ENCODE measurements at places on chromosomes 6 and 20.

GRCh38 chr20:24572140-24572539 is 102.7 kb downstream of the SYNDIG1 start:
- DNase-seq, result no peak

GRCh38 chr6:124753562-124754105 is 208.6 kb upstream of the RNF217 start:
- no peak for DNase-seq

- no peak for DNase-seq
Observed at GRCh38 chr6:13147376-13147775, 181.0 kb downstream of the TBC1D7 start.

DNA sequence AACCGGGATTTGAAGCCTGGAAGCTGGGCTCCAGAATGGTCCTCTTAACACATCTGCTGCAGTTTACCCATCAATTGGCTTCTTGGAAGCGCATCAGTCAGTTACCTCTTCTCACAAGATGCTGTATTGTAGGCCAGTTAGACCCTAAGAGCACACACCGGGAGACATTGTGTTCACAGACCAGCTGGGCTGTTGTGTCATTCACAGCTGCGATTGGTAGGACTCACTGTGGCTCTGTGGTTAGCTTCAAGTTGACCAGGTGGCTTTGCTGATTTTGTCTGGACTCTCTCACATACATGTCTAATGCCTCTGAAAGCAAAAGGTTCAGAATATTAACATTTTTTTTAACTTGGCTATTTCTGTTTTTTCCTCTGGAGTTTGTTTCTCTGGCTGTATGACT is 64.8 kb downstream of the SNX9 start:
- no peak for DNase-seq

DNA sequence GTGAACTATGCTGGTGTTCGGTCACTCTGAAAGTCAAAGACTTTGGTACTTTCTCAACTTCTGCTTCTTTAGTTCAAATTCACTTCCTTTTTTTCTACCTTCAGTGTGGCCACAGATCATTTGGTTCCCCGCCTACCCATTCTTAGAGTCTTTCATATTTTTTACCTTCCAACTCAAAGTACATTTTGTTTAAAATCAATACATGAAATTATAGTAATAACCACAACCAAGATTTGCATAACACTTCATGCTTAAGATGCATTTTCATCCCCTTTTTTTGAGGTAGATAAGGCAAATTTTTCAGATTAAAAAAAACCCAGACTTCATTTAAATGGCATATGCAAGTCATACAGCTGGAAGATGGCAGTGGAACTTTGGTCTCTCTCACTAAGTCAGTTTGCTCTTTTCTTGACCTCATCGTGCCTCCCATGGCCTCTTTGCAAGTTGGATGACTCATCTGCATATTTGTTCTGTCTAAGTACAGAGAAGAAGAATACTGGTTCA is 11.9 kb upstream of the CNR1 start:
- no peak for DNase-seq

DNA sequence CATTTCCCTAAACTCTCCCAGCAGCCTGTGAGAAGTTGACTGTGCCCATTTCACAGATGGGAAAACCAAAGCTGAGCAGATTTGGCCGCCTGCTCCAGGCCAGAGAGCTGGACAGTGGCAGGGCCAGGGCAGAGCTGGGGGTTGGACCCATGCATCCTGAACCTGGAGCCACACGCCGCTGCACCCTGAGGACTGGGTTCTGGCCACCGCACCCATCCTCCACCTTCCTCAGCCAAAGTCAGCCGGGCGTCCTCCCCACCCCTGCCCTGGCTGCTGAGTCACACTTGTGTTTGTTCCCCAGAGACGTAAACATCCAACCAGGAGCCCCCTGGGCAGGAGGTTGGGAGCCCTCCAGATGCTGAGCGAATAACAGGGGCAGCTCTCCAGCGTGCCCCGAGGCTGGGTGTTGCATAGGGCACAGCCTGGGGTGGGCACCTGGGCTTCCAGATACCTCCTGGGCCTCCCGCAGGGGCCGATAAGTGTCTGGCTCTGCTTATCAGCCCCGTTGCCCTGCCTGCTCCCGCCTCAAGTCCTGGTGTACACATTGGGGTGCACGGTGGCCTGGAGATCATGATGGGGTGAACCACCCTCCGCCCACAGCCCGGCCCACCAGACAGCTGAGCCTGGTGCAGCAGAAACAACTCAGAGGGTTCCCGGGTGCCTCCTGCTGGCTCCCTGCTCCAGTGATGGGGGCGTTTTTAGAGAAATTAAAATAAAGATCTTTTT is 23.8 kb downstream of the RBM38 start:
- DNase-seq, result no peak

DNA sequence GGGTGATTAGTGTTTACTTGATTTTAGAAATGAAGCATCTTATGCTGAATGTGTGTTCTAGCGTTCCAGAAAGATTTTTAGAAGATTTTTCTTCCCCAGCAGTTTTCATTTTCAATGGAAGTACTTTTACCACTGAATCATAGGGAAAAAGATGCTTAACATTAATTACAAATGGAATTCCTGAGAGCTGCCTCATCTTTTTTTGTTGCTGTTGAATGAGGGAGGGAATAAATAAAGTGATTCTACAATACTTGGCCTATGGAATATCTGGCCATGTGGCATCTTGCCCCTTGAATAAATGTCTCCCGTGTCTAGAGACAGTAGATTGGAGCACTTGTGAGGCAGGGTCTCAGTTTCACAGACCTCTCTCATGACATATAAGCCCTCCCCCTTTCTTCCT is 44.1 kb upstream of the SLC22A1 start:
- DNase-seq, result no peak

- no peak for DNase-seq
Observed at GRCh38 chr20:4263036-4263435, 247.7 kb upstream of the RNF24 start.

- no peak for DNase-seq
Observed at GRCh38 chr6:118735320-118735719, 83.9 kb upstream of the CEP85L start.

DNA sequence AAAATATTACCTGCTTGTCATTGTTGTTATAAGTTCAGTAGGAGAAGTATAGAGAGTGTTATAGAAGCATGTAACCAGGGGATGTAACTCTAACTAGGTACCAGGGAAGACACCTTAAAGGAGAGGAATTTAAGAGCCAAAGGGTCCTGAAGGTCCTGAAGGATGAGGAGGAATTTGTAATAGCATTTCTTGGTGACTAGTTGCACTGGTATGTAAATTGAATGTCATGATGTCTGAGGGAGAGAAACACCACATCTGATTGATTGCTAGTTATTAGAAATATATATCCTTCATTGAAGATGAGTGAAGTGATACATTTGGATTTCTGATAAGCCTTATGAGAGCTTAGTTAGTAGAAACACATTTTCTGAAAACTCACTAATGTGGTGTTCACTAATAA is 643.8 kb downstream of the RFPL4B start:
- no peak for DNase-seq

- no peak for DNase-seq
Observed at GRCh38 chr20:35091816-35092523, 637 bp downstream of the TRPC4AP start.

GRCh38 chr6:88616380-88616779 is 347.0 kb downstream of the RNGTT start:
- DNase-seq, result no peak

DNA sequence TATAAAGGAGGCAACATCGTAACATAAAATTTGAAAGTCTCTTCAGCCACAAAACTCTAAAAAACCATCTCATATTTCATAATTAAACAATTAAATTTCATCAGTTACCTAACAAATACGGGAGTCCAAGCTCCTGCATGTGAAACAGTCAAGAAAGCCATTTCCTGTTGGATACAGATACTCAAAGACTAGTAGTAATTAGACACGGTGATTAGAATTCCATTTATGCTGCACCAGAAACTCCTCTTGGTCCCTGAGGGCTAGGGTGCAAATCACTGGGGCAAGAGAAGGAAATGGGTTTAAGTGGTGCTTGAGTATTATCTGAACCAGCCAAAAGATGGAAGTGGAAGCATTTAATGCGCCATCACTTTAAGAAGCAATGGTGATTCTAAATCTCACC is 27.4 kb downstream of the TRAM2 start:
- DNase-seq, result no peak

DNA sequence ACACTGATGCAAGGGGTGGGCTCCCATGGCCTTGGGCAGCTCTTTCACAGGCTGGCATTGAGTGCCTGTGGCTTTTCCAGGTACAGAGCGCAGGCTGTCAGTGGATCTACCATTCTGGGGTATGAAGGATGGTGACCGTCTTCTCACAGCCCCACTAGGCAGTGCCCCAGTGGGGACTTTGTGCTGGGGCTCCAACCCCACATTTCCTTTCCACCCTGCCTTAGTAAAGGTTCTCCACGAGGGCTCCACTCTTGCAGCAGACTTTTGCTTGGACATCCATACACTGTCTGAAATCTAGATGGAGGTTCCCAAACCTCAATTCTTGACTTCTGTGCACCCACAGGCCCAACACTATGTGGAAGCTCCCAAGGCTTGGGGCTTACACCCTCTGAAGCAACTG is 107.9 kb upstream of the ECI2 start:
- no peak for DNase-seq

DNA sequence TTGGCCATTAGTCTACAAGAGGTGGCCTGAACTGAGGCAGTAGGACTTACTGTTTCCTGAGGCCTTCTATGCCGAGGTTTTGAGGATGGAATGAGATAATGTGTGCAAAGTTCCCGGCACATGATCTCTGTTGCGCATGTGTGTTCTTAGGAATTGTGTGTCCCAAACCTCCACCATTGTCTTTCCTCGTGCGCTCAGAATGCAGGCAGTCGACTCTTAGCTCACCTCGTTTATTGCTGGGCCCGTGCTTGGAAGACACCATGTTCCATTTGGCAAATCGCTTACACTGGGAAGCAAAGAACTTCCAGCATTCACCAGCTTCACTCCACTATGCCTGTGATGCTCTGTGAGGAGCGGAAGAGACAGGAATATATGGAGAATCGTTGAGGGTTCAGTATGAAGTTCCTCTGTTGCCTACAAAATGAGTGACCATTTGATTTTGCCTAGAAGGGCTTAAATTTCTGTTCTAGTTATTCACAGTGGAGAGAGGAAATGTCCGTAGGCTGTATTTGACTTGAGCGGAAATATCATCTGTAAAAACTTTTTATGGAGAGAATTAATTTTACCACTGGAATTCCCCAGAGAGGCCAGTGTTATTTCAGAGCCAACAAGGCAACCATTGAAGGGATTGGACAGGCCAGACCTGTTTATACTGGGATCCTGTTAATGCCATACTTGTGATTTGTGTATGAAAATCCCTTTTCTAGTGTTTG is 75.7 kb upstream of the CLDN20 start:
- DNase-seq, result no peak

DNA sequence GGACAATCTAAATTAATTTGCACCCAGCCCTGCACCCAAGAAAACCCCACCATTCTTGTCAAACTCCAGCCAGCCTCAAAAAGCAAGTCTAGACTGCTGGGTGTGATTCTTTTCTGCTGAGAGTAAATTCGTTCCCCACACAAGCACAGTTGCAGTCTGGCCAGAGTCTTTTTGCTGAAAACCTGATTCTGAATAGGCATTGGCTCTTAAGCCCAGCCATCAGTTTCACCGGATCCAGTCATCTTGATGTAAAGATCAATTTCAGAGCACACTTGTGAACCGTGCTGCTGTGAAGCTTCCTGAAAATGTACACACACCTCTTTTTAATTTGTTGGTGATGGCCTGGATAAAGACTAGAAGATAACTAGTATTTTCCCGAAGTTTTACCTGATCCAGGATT is 159.4 kb upstream of the GGTLC1 start:
- DNase-seq, result no peak

- DNase-seq, result no peak
Observed at GRCh38 chr20:61253640-61254511, 1.8 kb downstream of the CDH4 start.

DNA sequence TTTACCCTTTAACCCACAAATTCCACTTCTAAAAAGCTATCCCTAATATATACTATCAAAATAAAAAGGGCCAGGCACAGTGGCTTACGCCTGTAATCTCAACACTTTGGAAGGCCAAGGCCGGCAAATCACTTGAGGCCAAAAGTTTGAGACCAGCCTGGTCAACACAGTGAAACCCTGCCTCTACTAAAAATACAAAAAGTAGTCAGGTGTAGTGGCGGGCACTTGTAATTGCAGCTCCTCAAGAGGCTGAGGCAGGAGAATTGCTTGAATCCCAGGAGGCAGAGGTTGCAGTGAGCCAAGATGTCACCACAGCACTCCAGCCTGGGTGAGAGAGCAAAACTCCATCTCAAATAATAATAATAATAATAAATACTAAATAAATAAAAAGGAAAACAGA is 82.5 kb downstream of the TRIM27 start:
- DNase-seq, result no peak

- no peak for DNase-seq
Observed at GRCh38 chr6:37339741-37340638, 13.8 kb upstream of the RNF8 start.

- no peak for DNase-seq
Observed at GRCh38 chr6:108741331-108741989, 106.8 kb upstream of the ARMC2 start.

- no peak for DNase-seq
Observed at GRCh38 chr6:53273370-53273769, 75.4 kb downstream of the ELOVL5 start.

DNA sequence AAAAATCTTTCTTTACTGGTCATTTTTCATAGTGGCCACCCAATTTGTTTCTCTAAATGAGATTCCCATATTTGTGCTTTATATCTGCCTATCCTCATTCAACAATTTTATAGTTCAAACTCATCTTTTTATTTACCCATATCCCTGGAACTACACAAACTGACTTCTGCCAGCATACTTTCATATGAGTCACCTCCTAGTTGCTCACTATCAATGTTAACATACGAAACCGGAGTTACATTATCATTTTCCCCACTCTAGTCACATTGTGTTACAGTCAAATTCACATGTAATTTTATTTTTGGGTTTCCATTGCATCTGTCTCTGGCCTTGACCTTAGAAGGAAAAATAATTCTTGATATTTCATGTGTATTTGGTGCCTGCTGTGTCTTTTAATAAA is 499.4 kb downstream of the MAFB start:
- DNase-seq, result no peak

GRCh38 chr6:97969065-97969464 is 686.0 kb upstream of the MMS22L start:
- no peak for DNase-seq

GRCh38 chr6:157226026-157226625 is 97.2 kb downstream of the TMEM242 start:
- no peak for DNase-seq

- DNase-seq, result no peak
Observed at GRCh38 chr6:45586216-45587171, 208.8 kb upstream of the SUPT3H start.

GRCh38 chr6:117265410-117266256 is at the start of gene VGLL2:
Gene VGLL2 (plus strand): TSS chr6:117265558. CDS start chr6:117265764, 206 bp downstream.
- no peak for DNase-seq

All from stimulated activated CD4-positive, alpha-beta T cell treated with anti-CD3 and anti-CD28 coated beads, Interleukin-15, amount 100 ng/mL, for 48 hours (primary cell).